COLO829 (cell line): ENCODE measurements at places on chromosomes 6 and 20.
A peak's percentile ranks its signal among the peaks of the same experiment; 100 is the strongest.

DNA sequence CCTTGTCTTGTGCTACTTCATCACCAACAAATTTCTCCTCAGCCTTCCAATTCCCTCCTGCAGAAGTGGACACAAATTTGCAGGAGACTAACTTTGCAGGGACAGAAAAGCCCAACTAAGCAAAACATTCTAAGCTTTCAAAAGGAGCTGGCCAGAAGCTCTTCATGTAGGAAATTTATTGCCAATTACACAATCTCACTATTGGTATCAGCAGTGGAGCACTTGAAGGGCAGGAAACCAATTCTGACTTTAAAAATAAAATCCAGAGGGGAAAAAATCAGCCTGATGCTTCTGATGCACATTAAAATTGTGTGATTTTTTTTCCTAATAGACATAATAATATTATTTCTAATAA is 193.3 kb downstream of the LY86 start:
- DNase-seq = no peak

DNA sequence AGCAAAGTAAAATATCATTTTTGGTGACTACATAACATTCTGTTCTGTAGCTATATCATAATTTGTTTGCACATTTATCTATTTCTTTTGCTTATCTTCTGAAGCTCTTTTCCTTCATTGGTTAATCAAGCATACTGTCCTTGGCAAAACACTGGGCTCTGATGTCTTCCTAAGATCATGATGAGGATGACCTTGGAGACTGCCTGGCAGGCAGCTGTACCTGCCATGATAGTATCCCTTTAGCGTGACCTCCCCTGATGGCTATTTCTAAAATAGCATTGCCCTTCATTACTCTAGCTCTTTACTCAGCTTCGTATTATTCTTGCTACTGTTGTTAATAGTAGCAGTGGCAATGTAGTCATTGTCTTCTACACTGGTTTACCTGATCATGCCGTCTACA is 46.0 kb upstream of the ELOVL5 start:
- no peak for DNase-seq

DNA sequence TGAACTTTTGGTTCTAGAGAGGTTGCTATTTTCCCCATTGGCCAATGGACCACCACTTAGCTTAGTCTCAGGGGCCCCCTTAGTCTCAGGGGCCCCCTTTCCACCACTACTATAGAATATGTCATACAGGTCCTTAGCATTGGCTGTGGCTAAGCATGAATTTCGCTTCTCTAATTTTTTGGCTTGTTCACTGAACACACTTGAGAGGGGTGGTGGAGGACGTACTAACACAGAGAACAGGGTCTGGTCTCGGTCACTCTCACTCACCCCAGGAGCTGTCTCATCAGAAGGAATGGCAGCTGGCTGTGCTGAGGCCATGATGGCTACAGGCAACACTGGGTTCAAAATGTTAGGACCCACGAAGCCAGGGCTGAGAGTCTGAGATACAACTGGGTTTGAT is 30.3 kb downstream of the ZNF318 start:
- DNase-seq = no peak

- no peak for DNase-seq
These were observed 52.5 kb downstream of the SSR1 start for GRCh38 chr6:7260291-7261031.

DNA sequence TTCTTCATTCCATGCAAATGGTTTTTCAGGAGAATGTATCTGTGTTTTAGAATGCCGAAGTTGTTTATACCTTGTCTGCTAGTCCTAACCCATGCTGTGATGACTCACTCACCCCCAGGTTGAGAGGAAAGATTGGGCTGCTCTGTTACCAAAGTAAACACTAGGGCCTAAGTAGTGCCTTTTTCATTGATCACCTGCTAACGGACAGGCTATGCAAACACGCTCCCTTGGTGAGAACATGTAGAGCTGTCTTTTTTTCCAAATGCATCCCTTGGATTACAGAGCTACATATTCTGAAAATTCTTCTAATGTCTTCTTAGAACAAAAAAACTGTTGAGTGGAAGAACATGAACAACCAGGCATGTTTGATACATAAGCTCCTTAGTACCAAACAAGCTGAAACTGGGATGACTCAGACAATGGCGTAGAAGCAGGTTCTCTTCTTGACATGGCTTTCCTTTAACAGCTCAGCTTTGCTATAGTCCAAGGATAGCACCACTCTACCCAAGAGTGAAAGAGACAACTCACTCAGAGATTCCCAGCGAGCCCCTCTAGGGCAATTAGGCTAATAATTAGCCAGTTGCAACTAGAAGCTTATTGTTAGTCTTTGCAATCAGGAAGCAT is 20.5 kb downstream of the PERP start:
- DNase-seq = peak; percentile 39

GRCh38 chr6:72624557-72625160 is 2.8 kb downstream of the KCNQ5 start:
- DNase-seq = no peak

DNA sequence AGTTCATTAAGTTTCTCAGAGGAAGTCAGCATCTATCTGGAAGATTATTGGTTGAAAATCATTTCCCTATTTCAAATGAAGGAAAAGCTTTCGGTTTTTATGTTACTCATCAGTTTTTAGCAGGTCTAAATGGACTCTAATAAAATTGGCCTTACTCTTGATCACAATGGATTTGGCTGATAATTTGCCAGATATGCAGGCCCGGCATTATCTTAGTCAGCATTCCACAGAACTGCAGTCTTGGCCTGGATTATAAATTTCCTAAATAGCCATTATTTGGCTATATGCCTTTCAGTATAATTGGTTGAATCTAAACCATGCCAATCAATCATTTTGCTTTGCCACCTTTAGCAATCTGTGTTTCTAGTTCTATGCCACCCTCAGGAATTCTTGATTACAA is 91.7 kb upstream of the KCNQ5 start:
- DNase-seq = no peak

GRCh38 chr6:90547991-90548390 is 38.9 kb downstream of the MAP3K7 start:
- DNase-seq = no peak

- no peak for DNase-seq
These were observed 105.7 kb upstream of the QKI start for GRCh38 chr6:163308629-163309440.

DNA sequence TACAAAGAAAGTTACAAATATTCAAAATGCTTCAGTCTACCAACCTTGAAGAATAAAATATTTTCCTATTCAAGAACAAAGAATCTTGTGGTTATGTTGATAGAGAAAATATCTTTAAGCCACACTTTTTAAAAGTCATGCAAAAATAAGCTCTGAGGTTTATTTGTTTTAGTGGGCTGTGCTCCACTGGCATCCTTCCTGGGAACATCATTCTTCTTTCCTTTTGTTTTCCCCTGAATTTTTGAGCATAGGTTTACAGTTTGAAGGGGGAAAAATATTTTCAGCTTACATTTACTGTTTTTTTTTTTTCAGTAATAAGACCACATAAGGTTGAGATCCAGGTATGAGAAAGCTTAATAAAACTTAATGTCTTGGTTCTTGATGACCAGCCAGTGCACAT is 72.0 kb upstream of the BACH2 start:
- DNase-seq = no peak

GRCh38 chr20:57225830-57226229 is 40.6 kb downstream of the BMP7 start:
- DNase-seq = no peak

DNA sequence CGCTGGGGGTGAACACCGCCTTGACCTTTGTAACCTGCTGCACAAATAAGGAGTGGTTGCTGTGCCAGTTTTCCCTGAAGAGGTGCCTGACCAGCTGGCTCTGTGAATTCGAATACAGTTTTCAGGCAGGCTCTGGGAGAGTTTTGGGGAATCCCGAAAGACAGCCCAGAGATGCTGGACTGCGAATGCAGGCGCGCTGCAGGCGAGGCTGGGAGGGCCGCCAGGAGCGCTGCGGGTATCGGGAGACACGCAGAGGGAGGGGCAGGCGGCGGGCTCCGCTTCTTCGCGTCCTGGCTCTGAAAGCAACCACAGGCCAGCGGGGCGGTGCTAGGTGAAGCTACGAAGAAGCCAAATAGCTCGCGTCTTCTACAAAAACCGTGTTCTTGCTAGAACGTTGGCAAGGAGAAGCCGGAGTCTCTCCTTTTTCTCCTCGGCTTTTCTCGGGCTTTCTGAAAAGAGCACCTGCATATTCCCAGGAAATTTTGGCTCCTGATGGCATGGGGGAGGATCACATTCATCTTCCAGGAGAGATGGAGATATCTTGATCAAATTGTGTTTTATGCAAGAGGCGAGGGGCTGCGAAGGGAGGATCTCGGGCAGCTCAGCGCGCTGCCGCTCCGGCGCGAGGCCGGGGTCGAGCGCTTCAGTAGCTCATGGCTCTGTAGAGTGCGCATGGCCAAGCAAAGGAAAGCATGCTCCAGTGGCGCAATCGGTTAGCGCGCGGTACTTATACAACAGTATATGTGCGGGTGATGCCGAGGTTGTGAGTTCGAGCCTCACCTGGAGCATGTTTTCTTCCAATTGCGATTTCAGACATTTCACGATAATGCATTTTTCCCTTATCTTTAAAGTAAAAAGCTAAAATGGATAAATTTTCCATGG is 158.1 kb upstream of the ZNF184 start:
- DNase-seq = peak; percentile 41

GRCh38 chr6:106870069-106870468 is 104.5 kb downstream of the CD24 start:
- DNase-seq = no peak

- no peak for DNase-seq
These were observed 204.2 kb upstream of the ASCC3 start for GRCh38 chr6:101085327-101085726.

GRCh38 chr6:46606338-46606737 is 46.3 kb downstream of the CYP39A1 start:
- DNase-seq = peak; percentile 37
